Erythroblast (primary cell): ENCODE measurements at places on chromosomes 3 and 15.

GRCh38 chr3:16516695-16517481 is 3.4 kb upstream of the RFTN1 start:
- DNase-seq = no peak

- no peak for DNase-seq
Observed at GRCh38 chr3:69248436-69248835, 126.0 kb upstream of the LMOD3 start.

- DNase-seq = peak; percentile 34
Observed at GRCh38 chr3:43296565-43296964, 10.2 kb downstream of the SNRK start.

DNA sequence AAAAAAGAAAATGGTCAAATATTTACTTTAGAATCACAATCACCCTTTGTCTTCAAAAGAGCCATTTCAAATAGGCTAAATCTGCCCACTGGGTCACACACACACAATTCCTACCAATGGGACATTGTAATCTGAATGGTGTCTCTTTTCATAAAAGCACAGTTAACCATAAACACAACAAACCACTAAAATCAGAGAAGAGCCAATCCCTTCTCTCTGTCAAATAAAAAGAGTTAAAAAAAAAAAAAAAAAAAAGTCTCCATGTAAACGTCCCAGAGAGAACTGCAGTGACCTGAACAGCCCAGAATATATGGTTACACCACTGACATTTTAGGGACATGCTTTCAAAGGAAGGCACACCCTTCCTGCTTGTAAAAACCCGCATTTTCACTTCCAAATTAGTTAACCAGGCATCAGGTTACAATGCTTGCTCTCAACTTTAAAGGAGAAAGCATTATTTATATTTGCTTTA is 63.7 kb downstream of the PRICKLE2 start:
- no peak for DNase-seq

DNA sequence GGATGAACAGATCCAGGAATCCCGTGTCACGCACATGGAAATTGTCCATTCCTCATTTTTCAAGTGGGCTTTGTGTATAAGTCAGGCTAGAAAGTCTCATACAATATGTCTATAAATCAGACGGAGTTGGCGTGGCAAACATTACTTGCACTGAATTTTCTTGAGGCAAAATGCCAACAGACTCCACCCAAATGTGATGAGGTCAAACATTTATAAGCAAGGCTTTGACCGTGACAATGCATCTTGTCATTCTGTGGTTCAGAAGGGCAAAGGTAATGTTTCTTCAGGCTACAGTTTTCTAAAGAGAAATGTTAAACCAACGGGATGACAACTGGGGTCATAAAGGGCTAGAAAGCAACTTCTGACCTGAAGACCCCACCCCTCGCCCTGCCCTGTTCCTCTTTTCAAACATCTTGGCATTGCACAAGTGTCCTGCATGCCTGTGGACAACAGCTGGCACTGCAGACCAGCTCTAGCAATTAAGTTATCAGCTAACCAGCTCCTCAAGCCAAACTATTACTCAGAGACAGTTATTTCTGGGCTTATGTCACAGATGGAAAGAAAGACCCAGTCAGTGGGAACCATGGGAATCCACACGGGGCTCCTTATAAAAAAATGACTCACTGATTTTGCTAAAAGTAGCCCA is 36.5 kb upstream of the SPTBN5 start:
- DNase-seq = no peak
